Bronchial epithelial cell (primary cell): ENCODE measurements at places on chromosomes 6 and 20. TPM values are rescaled to one million over a fixed set of nuclear protein-coding genes. Genes with fewer than 3 reads are reported as not detected.

Gene TXLNB
- under 0.01 TPM in 1 of 2 replicates, not detected in the other for total RNA-seq

Gene KIF6
- not detected in 2 replicates for total RNA-seq

Gene OR2B6
- total RNA-seq, result not detected in 2 replicates

Gene KHDC1
- 1.3 and 1.7 TPM in 2 replicates for total RNA-seq

Gene SLC17A9
- 0.13 and 0.53 TPM in 2 replicates for total RNA-seq

Gene C20orf141
- total RNA-seq, result not detected in 2 replicates
